ENCODE measurements at places on chromosomes 7 and 10. TPM values are rescaled to one million over a fixed set of nuclear protein-coding genes. Genes with fewer than 3 reads are reported as not detected.

NRP1 gene
- 15.7 TPM for total RNA-seq

KCNH2 gene
- not detected for total RNA-seq

ZNF365 gene
- total RNA-seq = under 0.01 TPM

HELLS gene
- 9.2 TPM for total RNA-seq

EEPD1 gene
- total RNA-seq = 1.3 TPM

HK1 gene
- 77.8 TPM for total RNA-seq

CFTR gene
- not detected for total RNA-seq

LIPJ gene
- not detected for total RNA-seq

DEPP1 gene
- total RNA-seq = 241 TPM

FEZF1 gene
- total RNA-seq = not detected

NEBL gene
- 0.22 TPM for total RNA-seq

PRKAR2B gene
- 16.0 TPM for total RNA-seq

FOXP2 gene
- 4.0 TPM for total RNA-seq

LMOD2 gene
- not detected for total RNA-seq

LHFPL3 gene
- total RNA-seq = not detected

SVOPL gene
- not detected for total RNA-seq

ELN gene
- 12.4 TPM for total RNA-seq

CALN1 gene
- 2.4 TPM for total RNA-seq

Measured in dermis lymphatic vessel endothelial cell (primary cell).